GM23338 (cell line): ENCODE measurements at places on chromosomes 11 and 22. TPM values are rescaled to one million over a fixed set of nuclear protein-coding genes. Genes with fewer than 3 reads are reported as not detected.

Gene RHOD
- polyA plus RNA-seq: 12.7 and 13.8 TPM in 2 replicates

Gene OR8D4
- not detected in 2 replicates for polyA plus RNA-seq

Gene QSER1
- 29.4 and 29.5 TPM in 2 replicates for polyA plus RNA-seq

Gene TMEM191B
- polyA plus RNA-seq: 5.3 and 8.3 TPM in 2 replicates

Gene C11orf16
- 0.31 TPM in 1 of 2 replicates, not detected in the other for polyA plus RNA-seq

Gene MS4A12
- polyA plus RNA-seq: 0.30 and 0.34 TPM in 2 replicates

Gene OR1S2
- not detected in 2 replicates for polyA plus RNA-seq

Gene MOGAT2
- not detected in 2 replicates for polyA plus RNA-seq

Gene MFRP
- polyA plus RNA-seq: not detected in 2 replicates

Gene SYT9
- polyA plus RNA-seq: 0.70 and 0.91 TPM in 2 replicates

Gene MRGPRE
- not detected in 2 replicates for polyA plus RNA-seq

Gene TBX10
- polyA plus RNA-seq: not detected in 2 replicates

Gene OR52M1
- polyA plus RNA-seq: not detected in 2 replicates

Gene OR52N4
- not detected in 2 replicates for polyA plus RNA-seq

Gene MEN1
- 27.2 and 31.6 TPM in 2 replicates for polyA plus RNA-seq

Gene CHST1
- 0.84 and 2.1 TPM in 2 replicates for polyA plus RNA-seq

Gene YAP1
- polyA plus RNA-seq: 17.2 and 19.5 TPM in 2 replicates

Gene ACR
- not detected in 2 replicates for polyA plus RNA-seq

Gene TMEM135
- polyA plus RNA-seq: 19.2 and 23.4 TPM in 2 replicates

Gene ZFTA
- polyA plus RNA-seq: 8.3 and 8.5 TPM in 2 replicates
